Activated CD4-positive, alpha-beta T cell treated with anti-CD3 and anti-CD28 coated beads, Interleukin-2, amount 50 U/mL, for 1 hour (primary cell): ENCODE measurements at places on chromosomes 5 and 9.

- no peak for DNase-seq
These were observed 81.5 kb upstream of the C9orf72 start for GRCh38 chr9:27654629-27655285.

DNA sequence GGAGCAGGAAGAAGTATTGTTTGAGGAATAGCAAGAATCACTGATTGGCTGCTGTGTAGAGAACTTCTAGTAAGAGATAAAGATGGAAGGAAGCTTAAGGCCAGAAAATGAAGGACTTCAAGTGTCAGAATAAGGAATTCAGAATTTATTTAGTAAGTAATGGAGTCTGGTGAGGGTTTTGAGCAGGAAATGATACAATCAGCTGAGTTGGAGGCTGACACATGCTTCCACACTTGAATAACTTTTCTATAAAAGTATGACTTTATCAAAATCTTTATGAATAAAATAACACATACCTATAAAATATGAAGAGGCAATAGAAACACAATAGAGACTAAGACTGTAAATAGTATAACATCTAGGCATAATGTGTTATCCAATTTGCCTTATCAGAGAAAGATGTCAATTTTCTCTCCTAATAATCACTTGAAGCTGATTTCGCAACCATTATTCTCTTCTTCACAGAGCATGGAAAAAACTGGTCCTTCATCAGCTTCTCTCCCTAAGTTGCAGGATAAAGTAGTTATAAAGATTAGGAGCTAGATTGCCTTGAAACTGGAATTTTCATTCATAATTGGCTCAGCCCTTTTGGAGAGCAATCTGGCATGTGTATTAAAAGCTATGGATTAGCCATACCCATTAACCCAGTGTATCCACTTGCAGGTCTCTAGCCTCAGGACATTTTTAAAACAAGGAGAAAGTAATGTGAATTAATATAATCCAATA is 143.4 kb downstream of the ZNF608 start:
- no peak for DNase-seq

DNA sequence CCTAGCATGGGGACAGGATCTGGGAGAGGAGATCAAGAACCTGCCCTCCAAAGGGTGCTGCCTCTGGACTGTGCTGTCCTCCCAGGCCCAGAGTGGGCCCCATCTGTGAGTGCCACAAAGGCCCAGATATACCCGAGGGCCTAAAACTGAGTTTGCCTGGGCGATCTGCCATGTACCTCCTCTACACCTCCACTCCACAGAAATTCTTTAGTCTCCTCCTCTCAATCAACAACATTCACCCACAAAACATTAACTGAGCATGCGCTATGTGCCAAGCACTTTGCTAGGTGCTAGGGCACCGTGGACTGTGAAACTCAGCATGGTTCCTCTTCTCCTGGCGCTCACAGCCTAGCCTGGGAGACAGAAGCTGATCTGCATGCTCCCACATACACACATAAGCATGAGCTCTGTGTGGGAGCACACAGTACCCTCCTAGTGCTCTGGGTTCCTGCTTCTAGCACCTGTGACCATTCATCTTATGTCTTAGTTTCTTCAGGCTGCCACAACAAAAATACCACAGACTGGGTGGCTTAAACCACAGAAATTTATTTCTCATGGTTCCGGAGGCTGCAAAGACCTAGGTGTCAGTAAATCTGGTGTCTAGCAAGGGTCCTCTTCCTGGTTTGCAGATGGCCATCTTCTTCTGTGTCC is 82.0 kb upstream of the FSTL4 start:
- DNase-seq = no peak

- no peak for DNase-seq
These were observed 39.0 kb upstream of the ZFYVE16 start for GRCh38 chr5:80368661-80369480.

- no peak for DNase-seq
These were observed 59.5 kb upstream of the FOXI1 start for GRCh38 chr5:170046241-170046640.

DNA sequence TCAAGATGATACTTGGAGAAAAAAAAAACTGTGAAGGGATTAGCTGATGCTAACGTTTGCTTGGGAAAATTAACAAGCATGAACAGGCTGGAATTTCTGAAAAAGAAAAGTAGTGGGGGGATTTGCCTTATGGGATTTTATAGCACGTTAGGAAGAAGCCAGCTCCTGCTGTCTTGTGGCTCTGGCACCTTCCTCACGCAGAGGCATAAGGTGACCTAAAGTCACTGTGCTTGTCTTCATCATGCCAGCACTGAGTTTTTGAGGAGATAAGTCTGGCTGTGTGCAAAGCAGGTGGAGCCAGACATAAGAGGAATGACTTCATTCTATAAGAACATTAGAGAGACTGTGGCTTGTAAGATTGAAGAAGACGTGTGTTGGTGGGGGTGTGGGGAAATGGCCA is 94.4 kb upstream of the MAP1B start:
- DNase-seq = no peak

- DNase-seq = no peak
These were observed 735.3 kb upstream of the ZNF608 start for GRCh38 chr5:125481506-125482465.

- no peak for DNase-seq
These were observed 176.6 kb upstream of the KCNN2 start for GRCh38 chr5:114185274-114185673.

DNA sequence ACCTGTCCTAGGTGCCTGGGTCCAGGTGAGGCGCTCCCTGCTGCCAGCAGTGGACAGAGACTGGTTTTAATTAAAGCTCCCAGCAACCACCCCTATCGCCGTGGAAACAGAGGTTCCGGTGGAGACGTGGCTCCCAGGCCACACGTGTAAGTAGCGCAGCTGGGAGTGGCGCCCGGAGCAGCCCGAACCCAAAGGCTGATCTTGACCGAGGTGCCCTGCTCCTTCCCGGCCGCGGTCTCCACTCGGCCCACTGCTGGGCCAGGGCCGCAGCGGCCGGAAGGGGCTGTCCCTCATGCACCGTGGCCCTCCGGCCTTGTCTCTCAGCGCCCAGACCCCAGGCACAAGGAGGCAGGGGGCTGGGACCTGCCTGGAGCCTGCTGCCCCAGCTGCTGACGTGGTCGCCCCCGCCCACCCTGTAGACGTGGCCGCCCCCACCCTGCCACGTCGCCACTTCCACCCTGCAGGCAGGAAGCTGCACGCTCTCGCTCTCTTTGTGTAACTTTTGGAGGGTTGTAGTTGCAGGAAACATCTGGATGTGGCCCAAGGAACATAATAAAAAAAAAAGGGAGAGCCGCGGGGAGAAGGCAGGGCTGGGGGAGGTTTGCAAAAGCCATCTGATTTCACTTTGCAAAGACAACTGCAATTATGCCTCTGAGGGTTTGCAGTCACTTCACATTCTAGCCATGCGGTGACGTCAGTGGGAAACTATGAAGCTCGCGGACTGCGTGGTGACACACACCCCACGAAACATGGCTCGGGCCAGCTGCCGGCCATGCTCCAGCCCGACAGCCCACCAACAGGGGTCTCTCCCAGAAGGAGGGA is 129.9 kb downstream of the RXRA start:
- DNase-seq = peak; percentile 64

DNA sequence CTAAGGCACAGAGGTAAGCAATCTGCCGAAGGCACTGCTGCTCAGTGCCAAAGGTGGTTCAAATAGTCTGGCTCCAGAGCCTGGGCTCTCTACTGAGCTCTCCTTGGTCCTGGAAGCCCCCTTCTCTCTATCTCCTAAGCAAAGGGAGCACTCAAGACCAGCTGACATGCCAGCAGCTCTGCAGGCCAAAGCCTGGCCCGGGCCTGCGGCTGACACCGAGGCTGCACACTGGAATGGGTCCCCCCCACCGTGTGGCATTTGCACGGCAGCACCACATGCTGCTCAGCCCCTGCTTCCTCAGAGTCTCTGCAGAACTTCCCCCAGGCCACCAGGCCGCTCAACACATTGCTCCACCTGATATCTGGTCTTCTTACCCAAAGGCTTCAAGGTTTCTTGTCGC is 57.8 kb upstream of the GOLPH3 start:
- no peak for DNase-seq

GRCh38 chr9:127106466-127106855 is 16.0 kb downstream of the ANGPTL2 start:
- no peak for DNase-seq

- DNase-seq = no peak
These were observed 1.1 kb downstream of the FKBP15 start for GRCh38 chr9:113219969-113220368.

- DNase-seq = no peak
These were observed 386.5 kb upstream of the RFX3 start for GRCh38 chr9:3912280-3912679.

GRCh38 chr9:121053544-121053943 is 3.5 kb upstream of the C5 start:
- no peak for DNase-seq

GRCh38 chr5:58363461-58364249 is 96.2 kb downstream of the PLK2 start:
- no peak for DNase-seq

DNA sequence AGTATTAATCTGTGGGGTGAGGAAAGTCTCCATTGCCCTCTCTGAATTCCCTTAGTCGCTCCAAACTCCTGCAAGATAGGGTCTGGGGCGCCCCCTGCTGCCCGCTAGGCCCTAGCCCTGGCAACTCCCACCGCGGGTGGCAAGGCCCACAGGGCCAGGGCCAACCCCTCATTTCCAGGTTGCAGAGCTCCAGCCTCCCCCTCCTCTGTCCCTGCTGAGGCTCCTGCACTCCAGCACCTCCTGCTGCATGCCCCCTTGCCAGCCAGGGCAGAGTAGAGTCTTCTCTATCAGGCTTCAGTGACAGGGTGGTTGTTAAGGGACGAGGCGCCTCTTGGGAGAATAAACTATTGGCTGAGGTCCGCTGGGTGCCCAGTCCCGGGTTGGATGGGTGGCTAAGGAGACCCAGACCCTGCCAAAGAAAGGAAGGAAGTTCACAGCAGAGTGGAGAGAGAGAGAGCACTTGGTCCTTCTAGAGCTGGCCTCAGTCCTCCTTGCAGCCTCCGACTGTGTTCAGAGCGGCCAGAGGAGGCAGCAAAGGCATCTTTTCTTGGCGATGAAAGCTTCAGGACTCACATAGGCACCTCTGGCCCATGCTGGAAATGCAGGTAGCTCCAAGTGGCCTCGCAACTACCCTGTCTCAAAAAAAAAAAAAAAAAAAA is 45.6 kb downstream of the SAR1B start:
- peak; percentile 81 for DNase-seq

- DNase-seq = no peak
These were observed 131.1 kb downstream of the TLE1 start for GRCh38 chr9:81558091-81558830.

- no peak for DNase-seq
These were observed 636.1 kb upstream of the KLF4 start for GRCh38 chr9:108125625-108126024.

- no peak for DNase-seq
These were observed 112.8 kb upstream of the SARDH start for GRCh38 chr9:133850937-133851336.

- peak; percentile 37 for DNase-seq
These were observed 96.6 kb downstream of the PCSK1 start for GRCh38 chr5:96336351-96336985.

GRCh38 chr5:64827703-64828102 is 59.0 kb downstream of the CWC27 start:
- no peak for DNase-seq

- DNase-seq = no peak
These were observed 41.9 kb upstream of the IPPK start for GRCh38 chr9:92711844-92712243.

GRCh38 chr5:136066661-136067271 is 38.0 kb downstream of the TGFBI start:
- no peak for DNase-seq

DNA sequence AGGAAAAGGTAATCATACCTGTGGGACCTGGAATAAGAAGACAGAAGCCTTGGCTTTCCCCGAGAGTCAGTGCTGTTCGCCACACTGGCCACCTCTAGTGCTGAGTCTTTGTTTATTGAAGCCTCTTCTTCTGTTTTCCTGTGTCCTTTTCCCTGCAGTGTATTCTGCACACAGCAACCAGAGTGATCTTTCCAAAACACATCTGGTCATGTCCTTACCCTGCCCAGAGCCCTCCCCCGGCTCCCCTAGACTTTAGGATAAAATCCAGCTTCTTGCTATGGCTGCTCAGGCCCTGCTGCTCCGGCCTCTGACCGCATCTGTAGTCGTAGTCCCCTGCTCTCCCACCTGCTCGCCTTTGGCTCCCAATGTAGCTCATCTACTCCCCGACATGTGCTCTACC is 28.3 kb downstream of the GALNT10 start:
- DNase-seq = no peak

- DNase-seq = no peak
These were observed 25.0 kb upstream of the CEP78 start for GRCh38 chr9:78210841-78211301.

GRCh38 chr9:108655818-108656217 is 200.0 kb downstream of the ACTL7B start:
- no peak for DNase-seq

GRCh38 chr9:124279531-124280175 is 21.9 kb downstream of the NEK6 start:
- DNase-seq = no peak

DNA sequence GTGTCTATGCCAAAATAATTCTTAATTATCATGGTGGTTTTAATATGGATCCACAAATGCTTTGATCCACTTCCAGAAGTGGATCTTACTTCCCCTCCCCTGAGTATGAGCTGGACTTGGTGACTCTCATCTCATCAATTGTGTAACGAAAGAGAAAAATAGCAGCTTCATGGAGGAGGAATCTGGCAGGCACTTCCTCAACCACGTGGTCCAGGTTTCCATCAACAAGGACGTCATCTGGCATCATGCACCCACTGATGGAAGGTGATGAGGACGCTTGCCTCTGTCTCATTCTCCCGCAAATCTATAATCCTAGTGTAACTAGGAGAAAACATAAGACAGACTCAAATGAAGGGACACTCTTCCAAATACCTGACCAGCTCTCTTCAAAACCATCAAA is 54.6 kb upstream of the S1PR3 start:
- DNase-seq = no peak

DNA sequence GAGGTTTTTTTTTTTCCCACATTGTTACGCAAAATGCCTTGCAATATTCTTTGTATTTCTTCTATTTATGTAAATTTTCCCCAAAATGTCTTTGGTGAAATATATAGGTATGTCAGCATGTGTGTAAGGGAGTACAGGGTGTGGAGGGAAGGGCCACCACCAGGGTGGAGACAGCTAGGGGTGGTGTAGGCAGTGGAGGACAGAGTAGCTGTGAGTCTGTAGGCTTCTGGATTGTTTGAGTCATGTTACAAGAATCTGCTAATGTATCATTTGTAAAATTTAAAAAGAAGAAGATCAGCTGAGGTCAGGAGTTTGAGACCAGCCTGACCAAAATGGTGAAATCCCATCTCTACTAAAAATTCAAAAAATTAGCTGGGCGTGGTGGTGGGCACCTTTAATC is 175.5 kb downstream of the NXNL2 start:
- no peak for DNase-seq

DNA sequence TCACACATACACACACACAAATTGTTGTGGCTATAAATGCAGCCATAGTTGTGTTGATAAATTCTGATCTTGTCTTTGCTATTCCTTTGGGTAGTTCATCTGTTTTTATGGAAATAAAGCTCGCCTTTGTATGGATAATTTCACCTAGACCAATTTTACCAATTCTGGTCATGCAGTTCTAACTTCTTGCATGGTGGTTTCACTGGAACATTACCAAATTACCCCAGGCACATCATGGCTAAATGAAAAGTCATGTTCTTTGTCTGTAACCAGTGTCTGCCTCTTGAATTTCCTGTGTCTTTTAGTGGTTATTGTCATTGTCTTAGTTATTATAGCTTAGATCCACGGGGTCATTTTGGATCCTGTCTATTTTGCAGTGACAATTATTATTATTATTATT is 50.3 kb upstream of the TMC1 start:
- no peak for DNase-seq

- DNase-seq = no peak
These were observed 391.5 kb upstream of the SMC2 start for GRCh38 chr9:103702572-103702971.

- DNase-seq = no peak
These were observed 669.0 kb downstream of the ACTL7B start for GRCh38 chr9:108186642-108187395.
